Colonic mucosa (tissue), 4 donors: ENCODE measurements at places on chromosomes 2 and 18.

- no peak for DNase-seq
Measured at GRCh38 chr2:18602298-18602697, 12.9 kb upstream of the NT5C1B start.

- DNase-seq, result no peak
Measured at GRCh38 chr2:197293252-197294007, 17.1 kb downstream of the ANKRD44 start.

- DNase-seq, result peak; percentile 48
Measured at GRCh38 chr2:223101340-223102039, 49.5 kb downstream of the KCNE4 start.

- peak; percentile 31 for DNase-seq
Measured at GRCh38 chr2:228318218-228318617, 136.7 kb upstream of the SPHKAP start.

- no peak for DNase-seq
Measured at GRCh38 chr18:10751653-10752052, 225.8 kb downstream of the NAPG start.

GRCh38 chr2:160156100-160156499 lies 44.0 kb downstream of the ITGB6 start:
- no peak for DNase-seq

- DNase-seq, result no peak
Measured at GRCh38 chr2:28055325-28055970, 164.9 kb downstream of the BABAM2 start.

DNA sequence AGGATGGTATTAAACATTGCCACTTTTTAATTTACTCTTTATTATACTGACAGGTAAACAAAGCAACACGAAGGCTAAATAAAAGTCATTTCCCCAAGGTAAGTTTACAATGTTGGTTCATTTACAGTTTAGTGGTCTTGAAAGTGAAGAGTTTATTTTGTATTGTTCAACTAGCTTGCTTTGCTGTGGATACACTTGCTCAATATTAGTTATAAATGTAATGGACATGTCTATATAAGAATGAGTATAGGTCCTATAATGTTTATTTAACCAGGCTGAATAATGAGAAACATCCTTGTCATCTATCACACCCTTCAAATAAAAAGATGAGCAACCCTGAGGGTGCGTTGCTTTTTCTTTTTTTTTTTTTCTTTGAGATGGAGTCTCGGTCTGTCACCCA lies 1129.4 kb downstream of the TSN start:
- no peak for DNase-seq

DNA sequence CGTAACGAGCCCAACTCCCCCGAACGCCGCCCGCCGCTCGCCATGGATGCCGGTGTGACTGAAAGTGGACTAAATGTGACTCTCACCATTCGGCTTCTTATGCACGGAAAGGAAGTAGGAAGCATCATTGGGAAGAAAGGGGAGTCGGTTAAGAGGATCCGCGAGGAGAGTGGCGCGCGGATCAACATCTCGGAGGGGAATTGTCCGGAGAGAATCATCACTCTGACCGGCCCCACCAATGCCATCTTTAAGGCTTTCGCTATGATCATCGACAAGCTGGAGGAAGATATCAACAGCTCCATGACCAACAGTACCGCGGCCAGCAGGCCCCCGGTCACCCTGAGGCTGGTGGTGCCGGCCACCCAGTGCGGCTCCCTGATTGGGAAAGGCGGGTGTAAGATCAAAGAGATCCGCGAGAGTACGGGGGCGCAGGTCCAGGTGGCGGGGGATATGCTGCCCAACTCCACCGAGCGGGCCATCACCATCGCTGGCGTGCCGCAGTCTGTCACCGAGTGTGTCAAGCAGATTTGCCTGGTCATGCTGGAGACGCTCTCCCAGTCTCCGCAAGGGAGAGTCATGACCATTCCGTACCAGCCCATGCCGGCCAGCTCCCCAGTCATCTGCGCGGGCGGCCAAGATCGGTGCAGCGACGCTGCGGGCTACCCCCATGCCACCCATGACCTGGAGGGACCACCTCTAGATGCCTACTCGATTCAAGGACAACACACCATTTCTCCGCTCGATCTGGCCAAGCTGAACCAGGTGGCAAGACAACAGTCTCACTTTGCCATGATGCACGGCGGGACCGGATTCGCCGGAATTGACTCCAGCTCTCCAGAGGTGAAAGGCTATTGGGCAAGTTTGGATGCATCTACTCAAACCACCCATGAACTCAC lies 673 bp downstream of the PCBP1 start:
- DNase-seq, result peak; percentile 79

- peak; percentile 79 for DNase-seq
Measured at GRCh38 chr2:160062292-160063005, at the start of gene PLA2R1. Gene PLA2R1, minus strand, starts transcription at chr2:160062615. Its CDS starts 212 bp downstream, at chr2:160062403.

DNA sequence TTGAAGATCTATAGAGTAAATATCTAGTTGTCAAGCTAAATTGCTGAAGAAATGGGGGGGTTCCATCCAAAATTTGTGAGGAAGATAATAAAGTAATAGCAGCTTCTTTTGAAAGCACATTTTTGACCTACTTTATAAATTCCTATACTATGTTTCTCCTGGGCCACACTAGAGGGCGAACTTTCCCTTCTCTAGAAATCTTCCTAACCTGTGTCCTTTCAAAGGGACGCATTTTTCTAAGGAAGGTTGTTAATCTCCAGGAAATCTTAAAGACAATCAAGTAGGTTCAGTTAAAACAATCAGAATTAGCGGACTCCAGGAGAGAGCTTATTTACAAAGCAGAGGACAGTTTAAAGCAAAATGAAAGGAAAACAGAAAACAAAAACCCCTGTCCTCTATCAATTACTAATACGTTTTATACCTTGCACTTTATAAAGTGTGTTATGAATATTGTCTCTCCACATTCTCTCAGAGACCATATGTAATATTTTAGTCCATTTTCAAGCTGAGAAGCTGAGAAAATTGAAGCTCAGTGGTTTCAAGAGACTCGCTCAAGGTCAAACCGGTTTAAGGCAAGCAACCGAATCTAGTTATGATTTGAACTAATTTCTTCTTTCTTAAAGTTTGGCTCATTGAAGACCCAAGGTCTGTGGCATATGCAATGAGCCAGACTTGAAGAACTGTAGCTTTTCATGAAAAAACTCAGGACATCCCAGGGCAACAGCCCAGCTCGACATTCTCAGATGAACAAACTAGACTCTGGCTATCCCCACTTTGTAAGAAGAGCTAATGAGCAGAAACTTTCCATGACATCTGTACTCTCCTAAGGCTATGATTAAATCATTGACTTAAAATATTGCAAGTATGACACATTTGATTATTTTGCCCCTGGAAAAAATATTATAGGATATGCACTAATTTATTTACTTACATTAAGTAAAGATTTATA lies 273.6 kb downstream of the PAX3 start:
- DNase-seq, result no peak

DNA sequence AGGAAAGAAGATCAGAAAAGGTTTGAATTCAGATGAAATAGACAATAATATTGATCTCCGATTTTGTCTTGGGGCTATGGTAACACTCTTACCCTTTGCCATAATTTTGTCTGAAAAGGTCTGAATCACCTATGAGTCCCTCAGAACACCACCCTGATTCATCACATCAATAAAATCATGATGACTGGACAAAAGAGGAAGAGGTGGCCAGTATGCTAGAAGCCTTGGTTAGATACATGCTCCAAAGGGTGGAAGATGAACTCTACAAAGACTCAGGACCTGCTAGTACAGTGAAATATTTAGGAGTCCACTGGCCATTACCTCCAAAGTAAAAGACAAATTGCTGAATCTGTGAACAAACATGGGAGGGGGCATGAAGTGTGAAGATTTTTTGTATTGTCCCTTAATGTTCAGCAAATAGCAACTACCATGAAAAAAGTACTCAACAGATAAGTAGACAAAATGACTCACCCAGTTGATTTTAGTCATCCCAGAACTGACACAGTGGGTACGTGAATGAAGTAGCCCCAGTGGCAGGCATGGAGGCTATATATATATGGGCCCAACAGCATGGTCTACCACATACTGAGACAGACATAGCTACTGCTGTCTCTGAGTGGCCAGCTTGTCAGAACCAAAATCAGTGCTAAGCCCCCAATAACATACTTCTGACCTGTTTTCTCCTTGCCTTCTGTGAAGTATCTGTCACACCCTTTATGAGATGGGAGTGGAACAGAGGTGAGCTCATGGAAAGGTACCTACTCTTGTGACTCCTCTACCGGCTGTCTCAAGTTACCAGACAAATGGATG lies 36.5 kb upstream of the GLS start:
- DNase-seq, result no peak

GRCh38 chr2:2014251-2014771 lies 270.0 kb upstream of the PXDN start:
- no peak for DNase-seq
